ENCODE measurements at places on chromosomes 13 and 19.
A peak's percentile ranks its signal among the peaks of the same experiment; 100 is the strongest.

GRCh38 chr19:42422901-42423461 is 4.2 kb downstream of the LIPE start:
- DNase-seq: peak; percentile 16

DNA sequence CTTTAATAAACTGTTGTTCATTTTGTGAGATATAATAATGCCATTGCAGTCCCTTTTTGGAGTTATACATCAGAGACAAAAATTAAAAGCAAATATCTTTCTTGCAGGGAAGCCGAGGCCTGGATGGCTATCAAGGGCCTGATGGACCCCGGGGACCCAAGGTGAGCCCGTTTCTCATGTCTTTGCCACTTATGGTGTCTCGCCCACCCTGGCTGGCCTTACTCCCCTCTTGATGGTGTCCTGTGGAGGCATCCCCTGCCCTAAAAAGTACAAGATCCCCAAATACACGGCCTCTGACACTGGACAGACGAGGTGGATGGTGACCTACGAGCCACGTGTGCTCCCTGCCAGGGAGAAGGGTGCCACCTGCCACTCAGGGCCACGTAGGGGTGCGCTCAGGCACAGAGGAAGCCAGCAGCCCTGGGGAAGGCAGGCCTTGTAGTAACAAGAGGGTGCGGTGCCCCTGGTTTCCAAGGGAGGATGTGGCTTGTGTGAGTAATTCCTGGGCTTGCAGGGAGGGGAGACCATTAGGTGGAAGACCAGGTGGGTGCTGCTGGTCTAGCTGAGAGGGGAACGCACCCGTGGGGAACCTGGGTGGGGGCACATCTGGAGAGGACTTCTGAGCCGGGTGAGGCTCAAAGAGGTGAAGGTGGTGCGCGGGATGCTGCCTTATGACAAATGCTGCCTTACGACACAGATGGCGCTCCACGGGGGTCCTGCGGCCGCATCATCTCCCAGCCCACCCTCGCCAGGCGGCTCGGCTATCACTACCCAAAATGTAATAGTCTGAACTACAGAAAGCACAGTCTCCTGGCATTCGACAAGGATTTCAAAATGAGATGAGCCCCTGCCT is 115.6 kb downstream of the RAB20 start:
- DNase-seq: no peak

DNA sequence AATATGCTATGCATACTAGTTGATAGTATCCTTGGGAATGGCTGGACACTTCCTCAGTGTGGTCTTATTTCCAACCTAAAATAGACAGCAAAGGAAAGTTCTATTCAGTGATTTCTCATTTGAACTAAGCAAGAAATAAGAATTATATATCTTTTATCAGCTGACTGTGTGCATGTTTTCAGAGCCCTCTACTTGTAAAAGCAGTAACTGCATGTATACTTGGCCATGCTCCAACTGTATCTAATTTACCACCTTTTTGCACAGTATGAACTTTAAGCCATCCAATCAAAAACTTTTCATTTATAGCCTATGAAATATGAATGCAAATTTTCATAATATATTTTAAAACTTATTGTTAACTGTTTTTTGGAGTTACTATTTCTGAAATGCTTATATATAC is 136.4 kb upstream of the PCDH9 start:
- DNase-seq: no peak

DNA sequence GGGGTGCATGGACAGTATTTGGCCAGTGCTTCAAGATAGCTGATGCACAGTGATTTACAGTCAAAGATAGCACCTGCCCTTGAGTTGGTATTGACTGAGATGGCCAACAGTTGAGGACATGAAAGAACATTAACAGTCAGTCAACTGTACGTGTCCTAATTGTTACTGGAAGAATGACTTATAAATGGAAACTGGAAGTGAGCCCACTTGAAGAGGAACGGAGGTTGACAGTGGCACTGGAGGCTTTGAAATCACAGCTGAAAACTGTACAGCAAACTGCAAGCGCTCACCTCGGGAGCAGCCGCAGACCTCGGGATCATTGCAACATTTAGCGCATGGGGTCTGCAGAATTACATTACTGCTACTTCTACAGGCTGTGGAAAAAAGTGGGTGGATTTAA is 77.1 kb downstream of the GGACT start:
- no peak for DNase-seq

GRCh38 chr13:47999973-48000372 is 1.1 kb downstream of the SUCLA2 start:
- DNase-seq: no peak

All from stimulated activated CD8-positive, alpha-beta memory T cell treated with anti-CD3 and anti-CD28 coated beads, Interleukin-7, amount 100 ng/mL, for 48 hours (primary cell).